ENCODE measurements at places on chromosomes 7 and 10.

DNA sequence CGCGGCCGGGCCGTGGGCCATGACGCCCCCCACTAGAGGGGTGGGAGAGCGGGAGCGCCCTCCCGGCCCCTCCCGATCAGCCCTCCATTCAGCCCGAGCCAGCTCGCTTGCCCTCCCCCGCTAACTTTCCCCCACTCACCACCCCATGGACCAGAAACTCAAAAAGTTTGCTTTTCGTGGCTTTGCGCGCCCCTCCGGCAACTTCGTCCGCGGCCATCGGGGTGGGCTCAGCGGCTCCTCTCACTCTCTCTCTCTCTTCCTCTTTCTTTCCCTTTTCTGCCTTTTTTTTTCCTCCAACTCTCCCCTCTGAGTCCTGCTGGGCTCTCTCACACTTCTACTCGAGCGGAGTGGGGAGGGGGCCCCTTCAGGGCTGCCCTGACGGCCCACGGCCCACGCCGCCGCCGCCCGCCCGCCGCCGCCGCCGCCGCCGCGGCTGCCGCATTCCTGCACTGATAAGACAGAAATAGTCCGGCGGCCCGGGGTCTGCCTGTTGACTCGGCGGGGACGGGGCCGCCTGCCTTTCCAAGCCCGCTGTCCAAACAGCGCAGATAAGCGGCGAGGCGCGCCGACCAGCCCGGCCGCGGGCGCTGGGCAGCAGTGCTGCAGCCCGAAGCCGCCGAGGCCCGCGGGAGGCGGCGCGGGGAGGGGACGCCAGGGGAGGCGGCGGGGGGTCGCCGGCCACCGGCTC is at the start of gene SMARCD3:
TSS of gene SMARCD3 (minus strand) at position 349 of the 688 bp plus-strand sequence. CDS start at position 217, 132 bp downstream.
- peak within 1 kb of the TSS; percentile 53 for H3K4me3 ChIP-seq
- DNase-seq, result peak; percentile 82
- peaks cover 57% of the 10 kb centered on the region for H3K4me1 ChIP-seq

GRCh38 chr10:68572151-68572550 is 12.0 kb downstream of the TET1 start:
- DNase-seq, result no peak
- no peak overlapping the region for H3K27ac ChIP-seq
- H3K4me3 ChIP-seq, result no peak overlapping the region
- no peaks in the 10 kb centered on the region for H3K4me1 ChIP-seq
- no peaks in the 10 kb centered on the region for H3K27me3 ChIP-seq

DNA sequence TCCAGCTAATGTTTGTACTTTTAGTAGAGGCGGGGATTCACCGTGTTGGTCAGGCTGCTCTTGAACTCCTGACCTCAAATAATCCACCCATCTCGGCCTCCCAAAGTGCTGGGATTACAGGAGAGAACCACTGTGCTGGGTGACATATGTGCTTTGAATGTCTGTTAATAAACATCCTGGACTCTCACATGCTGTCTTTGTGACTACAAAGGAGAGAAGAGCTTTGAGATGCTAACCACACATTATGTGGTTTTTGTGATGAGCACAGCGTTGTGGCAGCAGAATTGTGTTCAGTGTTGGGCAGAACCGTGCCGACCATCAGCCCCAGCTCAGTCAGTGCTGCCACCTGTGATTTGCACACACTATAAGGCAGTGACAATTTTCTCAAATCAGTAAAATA is 500.1 kb upstream of the KLF6 start:
- DNase-seq, result no peak
- H3K4me1 ChIP-seq, result no peaks in the 10 kb centered on the region
- no peak overlapping the region for H3K27ac ChIP-seq
- H3K36me3 ChIP-seq, result no peaks in the 10 kb centered on the region
- H3K4me3 ChIP-seq, result no peak overlapping the region

GRCh38 chr7:41755096-41755495 is 52.2 kb upstream of the INHBA start:
- no peak for DNase-seq
- H3K27ac ChIP-seq, result no peak overlapping the region
- no peaks in the 10 kb centered on the region for H3K36me3 ChIP-seq
- no peak overlapping the region for H3K4me3 ChIP-seq

GRCh38 chr7:140084972-140085371 is 22.2 kb upstream of the PARP12 start:
- H3K27ac ChIP-seq, result no peak overlapping the region
- H3K27me3 ChIP-seq, result no peaks in the 10 kb centered on the region
- H3K4me1 ChIP-seq, result no peaks in the 10 kb centered on the region
- H3K36me3 ChIP-seq, result peaks cover 10% of the 10 kb centered on the region

DNA sequence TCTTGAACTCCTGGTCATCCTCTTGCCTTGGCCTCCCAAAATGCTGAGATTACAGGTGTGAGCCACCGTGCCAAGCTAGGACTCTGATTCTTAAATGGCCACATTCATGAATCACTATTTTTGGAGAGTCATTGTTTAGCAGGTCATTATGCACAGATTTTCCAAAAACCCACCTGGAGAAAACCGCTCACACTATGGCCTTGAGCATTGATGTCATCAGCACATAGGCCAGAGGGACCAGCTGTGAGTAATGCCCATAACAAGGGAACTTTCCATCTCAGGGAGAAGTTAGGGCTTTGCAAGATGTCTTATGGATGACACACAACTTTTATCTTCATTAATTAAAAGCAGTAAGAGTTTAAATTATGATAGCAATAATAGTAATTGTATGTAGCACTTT is 86.4 kb upstream of the KIF5B start:
- H3K4me3 ChIP-seq, result no peak overlapping the region
- H3K4me1 ChIP-seq, result peaks cover 18% of the 10 kb centered on the region
- no peaks in the 10 kb centered on the region for H3K36me3 ChIP-seq
- H3K27ac ChIP-seq, result no peak overlapping the region
- H3K27me3 ChIP-seq, result no peaks in the 10 kb centered on the region

DNA sequence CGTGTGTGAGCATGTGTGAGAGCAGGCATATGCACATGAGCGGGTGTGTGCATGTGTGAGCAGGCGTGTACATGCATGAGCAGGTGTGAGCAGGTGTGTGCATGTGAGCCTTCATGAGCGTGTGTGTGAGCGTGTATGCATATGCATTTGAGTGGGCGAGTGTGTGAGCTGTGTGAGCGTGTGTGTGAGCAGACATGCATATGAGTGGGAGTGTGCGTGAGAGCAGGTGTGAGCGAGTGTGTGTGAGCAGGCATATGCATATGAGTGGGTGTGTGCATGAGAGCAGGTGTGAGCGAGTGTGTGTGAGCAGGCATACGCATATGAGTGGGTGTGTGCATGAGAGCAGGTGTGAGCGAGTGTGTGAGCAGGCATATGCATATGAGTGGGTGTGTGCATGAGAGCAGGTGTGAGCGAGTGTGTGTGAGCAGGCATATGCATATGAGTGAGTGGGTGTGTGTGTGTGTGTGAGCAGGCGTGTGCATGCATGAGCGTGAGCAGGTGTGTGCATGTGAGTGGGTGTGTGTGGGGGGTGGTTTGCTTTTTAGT is 30.7 kb downstream of the NKX6-2 start:
- H3K27ac ChIP-seq, result no peak overlapping the region
- no peak overlapping the region for H3K4me3 ChIP-seq
- no peaks in the 10 kb centered on the region for H3K27me3 ChIP-seq
- H3K4me1 ChIP-seq, result no peaks in the 10 kb centered on the region

DNA sequence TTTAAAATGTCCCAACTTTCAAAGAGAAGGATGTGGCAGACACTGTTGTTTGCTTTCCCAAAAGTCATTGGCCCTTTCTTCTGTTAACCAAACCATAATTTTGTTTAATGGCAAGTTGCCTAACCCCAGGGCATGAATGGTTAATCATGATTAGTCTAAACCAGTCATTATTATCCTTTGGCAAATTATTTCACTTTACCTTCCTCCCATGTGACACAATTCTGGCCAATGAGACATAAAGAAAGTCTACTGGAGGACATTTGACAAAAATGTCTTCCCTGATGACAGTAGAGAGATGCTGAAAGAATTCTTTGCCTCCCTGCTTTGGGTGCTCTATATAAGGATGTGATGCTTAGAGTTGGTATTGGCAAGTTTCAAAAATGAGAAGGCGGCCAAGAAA is 101.9 kb downstream of the PODXL start:
- H3K4me3 ChIP-seq, result no peak overlapping the region
- H3K36me3 ChIP-seq, result peaks cover 10% of the 10 kb centered on the region
- H3K27me3 ChIP-seq, result no peaks in the 10 kb centered on the region
- no peak for DNase-seq
- H3K4me1 ChIP-seq, result no peaks in the 10 kb centered on the region

DNA sequence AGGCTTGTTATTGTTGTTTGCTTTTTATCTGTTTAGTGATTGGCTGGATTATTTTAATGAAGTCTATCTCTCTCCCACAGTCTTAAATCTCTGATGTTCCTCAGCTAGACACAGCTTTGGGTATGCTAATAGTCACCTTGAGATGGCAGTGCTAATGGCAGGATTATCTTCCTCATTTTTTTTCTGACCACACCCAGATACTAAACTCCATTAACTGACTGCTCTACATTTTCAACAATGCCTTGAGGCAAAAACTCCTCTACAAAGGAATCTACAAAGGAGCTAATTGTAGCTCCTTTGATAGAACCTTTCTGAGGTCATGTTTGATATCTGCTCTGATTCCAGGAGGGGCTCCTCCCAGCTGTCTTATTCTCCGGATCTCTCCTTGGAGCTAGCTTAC is 122.6 kb downstream of the HBP1 start:
- H3K36me3 ChIP-seq, result peaks cover 18% of the 10 kb centered on the region
- no peak overlapping the region for H3K4me3 ChIP-seq
- H3K27ac ChIP-seq, result no peak overlapping the region
- no peaks in the 10 kb centered on the region for H3K4me1 ChIP-seq

- H3K4me3 ChIP-seq, result no peak overlapping the region
- H3K27ac ChIP-seq, result no peak overlapping the region
- no peaks in the 10 kb centered on the region for H3K4me1 ChIP-seq
- no peak for DNase-seq
- no peaks in the 10 kb centered on the region for H3K36me3 ChIP-seq
Measured at GRCh38 chr7:2040893-2041270, 191.9 kb downstream of the MAD1L1 start.

- H3K36me3 ChIP-seq, result no peaks in the 10 kb centered on the region
- no peak overlapping the region for H3K4me3 ChIP-seq
- no peak overlapping the region for H3K27ac ChIP-seq
- no peaks in the 10 kb centered on the region for H3K27me3 ChIP-seq
Measured at GRCh38 chr7:52502281-52502680, 533.2 kb upstream of the POM121L12 start.
